ENCODE measurements at places on chromosomes 11 and 22.
A peak's percentile ranks its signal among the peaks of the same experiment; 100 is the strongest.

DNA sequence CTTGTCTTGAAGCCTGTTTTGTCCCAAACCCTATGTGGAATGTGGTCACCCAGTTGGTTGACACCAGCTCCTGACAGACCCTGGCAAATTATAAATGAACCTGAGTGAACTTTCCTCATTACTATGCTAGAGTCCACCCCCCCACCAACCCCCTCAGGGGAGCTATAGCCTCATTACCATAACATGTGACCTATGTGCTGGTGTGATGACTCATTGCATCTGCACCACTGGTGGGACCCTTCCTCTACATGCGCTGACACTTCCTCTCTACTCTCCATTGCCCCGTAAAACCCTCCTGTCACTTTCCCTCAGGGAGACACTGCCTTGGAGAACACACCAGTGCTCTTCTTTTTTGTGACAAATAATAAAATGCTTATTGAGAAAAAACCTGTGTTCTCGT lies 105.0 kb upstream of the SESN3 start:
- no peak overlapping the region for H3K27ac ChIP-seq
- no peak for DNase-seq
- peak overlapping the region; percentile 17 for H3K4me3 ChIP-seq
- no peaks in the 10 kb centered on the region for H3K36me3 ChIP-seq
- no peaks in the 10 kb centered on the region for H3K27me3 ChIP-seq

- no peak overlapping the region for H3K4me3 ChIP-seq
- DNase-seq = peak; percentile 10
- H3K36me3 ChIP-seq = no peaks in the 10 kb centered on the region
- H3K27ac ChIP-seq = no peak overlapping the region
These were observed 76.4 kb upstream of the SHISAL1 start for GRCh38 chr22:44389181-44389580.

- no peaks in the 10 kb centered on the region for H3K4me1 ChIP-seq
- DNase-seq = no peak
- H3K36me3 ChIP-seq = no peaks in the 10 kb centered on the region
- H3K27me3 ChIP-seq = peaks cover 5% of the 10 kb centered on the region
These were observed 102.6 kb downstream of the PLEKHA7 start for GRCh38 chr11:16911658-16912057.

- peaks cover 8% of the 10 kb centered on the region for H3K4me1 ChIP-seq
- no peak overlapping the region for H3K27ac ChIP-seq
- DNase-seq = peak; percentile 36
- H3K4me3 ChIP-seq = peak overlapping the region; percentile 49
- H3K36me3 ChIP-seq = no peaks in the 10 kb centered on the region
These were observed 579 bp upstream of the CYB5R2 start for GRCh38 chr11:7673724-7674434.

DNA sequence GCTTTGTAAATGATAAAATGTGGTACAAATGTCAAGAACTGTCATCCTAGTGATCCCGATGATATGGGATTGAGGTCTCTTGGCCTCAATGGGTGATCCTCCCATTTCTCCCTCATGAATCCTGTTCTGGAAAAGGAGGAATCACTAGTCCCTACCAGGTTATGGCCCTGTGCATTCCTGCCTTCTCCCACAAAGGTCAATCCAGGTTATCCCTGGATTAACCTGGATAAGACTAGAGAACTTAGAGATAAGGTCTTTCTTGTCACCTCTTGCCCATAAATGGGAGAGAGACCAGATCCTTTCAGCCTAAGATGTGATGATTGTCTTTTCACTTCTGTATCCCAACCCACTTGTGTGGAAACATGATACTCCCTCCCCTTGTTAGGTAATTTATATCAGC lies 396.7 kb downstream of the BUD13 start:
- H3K4me1 ChIP-seq = no peaks in the 10 kb centered on the region
- no peak overlapping the region for H3K27ac ChIP-seq
- no peaks in the 10 kb centered on the region for H3K27me3 ChIP-seq
- no peak for DNase-seq
- H3K4me3 ChIP-seq = no peak overlapping the region

DNA sequence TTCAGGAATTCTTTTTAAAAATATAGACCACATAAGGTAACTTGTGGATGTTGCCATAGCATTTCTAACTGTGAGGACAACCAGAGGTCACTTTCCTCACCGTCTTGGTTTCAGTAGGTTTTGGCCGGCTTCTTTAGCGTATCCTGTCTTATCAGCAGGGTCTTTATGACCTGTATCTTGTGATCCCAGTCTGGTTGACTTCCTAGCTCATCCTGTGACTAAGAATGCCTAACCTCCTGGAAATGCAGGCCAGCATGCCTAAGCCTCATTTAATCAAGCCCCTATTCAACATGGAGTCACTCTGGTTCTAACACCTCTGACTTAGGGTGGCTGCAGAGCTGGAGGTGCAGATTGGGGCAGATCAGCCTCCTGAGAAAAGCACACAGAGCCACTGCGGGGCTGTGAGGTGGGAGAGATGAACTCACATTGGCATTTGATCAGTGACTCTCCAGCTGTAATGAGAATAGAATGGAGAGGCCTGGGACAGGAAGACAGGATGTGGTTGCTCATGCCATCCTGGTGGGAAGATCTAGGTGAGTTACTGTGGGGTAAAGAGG lies 41.1 kb upstream of the TOP3B start:
- DNase-seq = no peak
- peaks cover 21% of the 10 kb centered on the region for H3K27me3 ChIP-seq
- no peak overlapping the region for H3K4me3 ChIP-seq

DNA sequence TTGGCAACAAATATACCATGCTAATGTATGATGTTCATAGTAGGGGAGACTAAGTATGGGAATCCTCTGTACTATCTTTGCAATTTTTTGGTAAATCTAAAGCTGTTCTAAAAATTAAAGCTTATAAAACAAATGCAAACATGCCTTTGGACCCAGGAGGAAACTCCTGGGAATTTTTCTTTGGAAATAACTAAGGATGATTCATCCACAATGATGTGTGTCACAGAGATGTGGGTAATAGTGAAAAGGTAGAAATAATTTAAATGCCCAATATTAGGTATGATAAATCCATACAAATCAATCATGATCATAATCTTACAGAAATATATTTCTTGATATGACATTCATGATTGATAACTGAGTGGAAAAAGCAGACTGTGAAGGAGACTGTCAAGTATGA lies 135.8 kb downstream of the TRIM44 start:
- no peaks in the 10 kb centered on the region for H3K27me3 ChIP-seq
- peaks cover 5% of the 10 kb centered on the region for H3K36me3 ChIP-seq
- peaks cover 8% of the 10 kb centered on the region for H3K4me1 ChIP-seq

- H3K36me3 ChIP-seq = no peaks in the 10 kb centered on the region
- no peaks in the 10 kb centered on the region for H3K4me1 ChIP-seq
- H3K4me3 ChIP-seq = no peak overlapping the region
- H3K27me3 ChIP-seq = no peaks in the 10 kb centered on the region
- no peak overlapping the region for H3K27ac ChIP-seq
These were observed 537.1 kb upstream of the LRRC4C start for GRCh38 chr11:41996533-41996932.
